OCI-LY7 (cell line): ENCODE measurements at places on chromosomes 7 and 10.

- DNase-seq = no peak
Observed at GRCh38 chr10:61548364-61548763, 95.2 kb upstream of the TMEM26 start.

- peak; percentile 1 for DNase-seq
Observed at GRCh38 chr10:77251297-77252013, 386.2 kb downstream of the KCNMA1 start.

GRCh38 chr7:20661884-20662283, 46.4 kb downstream of the ABCB5 start:
- DNase-seq = no peak

DNA sequence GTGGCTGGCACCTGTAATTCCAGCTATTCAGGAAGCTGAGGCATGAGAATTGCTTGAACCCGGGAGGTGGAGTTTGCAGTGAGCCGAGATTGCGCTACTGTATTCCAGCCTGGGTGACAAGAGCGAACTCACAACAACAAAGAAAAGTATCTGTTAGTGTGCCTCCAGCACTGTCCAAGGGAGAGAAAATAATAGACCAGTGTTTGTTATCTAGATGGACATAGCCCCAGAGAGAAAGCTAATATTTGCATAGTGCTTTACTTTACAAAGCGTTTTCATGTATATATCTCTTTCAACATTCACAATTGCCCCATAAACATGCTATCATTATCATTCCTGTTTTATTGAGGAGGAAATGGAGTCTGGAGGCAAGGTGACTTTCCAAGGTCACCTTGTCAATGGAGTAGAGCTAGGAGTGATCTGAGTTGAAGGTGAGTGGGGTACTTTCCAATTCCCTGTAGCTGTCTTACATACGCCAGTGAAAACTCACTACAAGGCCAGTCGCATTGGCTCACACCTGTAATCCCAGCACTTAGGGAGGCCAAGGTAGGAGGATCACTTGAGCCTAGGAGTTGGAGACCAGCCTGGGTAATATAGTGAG, 49.7 kb upstream of the KIF5B start:
- DNase-seq = no peak

- no peak for DNase-seq
Observed at GRCh38 chr10:132711613-132712121, 74.3 kb downstream of the NKX6-2 start.

DNA sequence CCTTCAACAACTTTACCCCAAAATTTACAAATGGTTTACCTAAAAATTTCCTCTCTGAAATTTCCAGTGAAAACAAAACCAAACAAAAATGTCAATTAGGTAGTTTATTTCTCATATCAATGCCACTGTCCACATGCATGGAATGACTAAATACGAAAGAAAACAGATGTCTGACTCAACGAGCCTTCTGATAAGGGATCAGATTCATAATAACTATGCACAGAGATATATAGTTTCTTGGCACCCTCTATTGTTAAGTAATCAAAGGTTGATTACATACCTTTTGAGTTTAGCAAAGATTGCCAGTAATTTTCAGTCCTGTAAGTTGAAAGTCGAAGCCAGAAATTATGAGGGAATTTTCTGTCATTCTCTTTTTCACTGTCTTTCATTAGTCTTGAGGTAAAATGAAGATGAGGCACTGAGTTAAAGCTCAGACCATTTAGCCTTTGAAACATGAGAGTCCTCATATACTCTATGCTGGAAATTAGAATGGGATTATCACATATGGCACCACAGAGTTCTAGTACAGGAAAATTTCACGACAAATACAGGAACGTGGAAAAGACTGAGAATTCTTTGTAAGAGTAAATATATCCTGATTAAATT, 519.1 kb upstream of the ANKRD30A start:
- no peak for DNase-seq

DNA sequence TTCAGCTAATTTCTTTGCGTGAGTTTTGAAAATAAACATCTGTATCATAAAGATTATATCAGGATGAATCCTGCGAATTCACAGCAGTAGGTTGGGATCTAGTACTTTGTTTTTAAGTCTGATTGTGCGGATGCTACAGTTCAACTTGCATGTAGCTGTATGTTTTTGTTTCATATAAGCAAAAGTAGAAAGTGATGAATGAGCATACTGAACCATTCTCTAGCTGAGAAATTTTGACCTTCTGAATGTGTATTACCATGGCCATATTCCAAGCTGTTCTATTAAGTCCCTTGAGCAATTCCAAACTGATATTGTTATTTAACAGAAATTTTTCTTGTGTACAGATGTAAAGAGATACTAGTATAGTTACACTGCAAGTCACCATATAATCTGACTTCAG, 358.8 kb upstream of the MEOX2 start:
- DNase-seq = no peak

GRCh38 chr7:50854831-50855230, 72.1 kb upstream of the GRB10 start:
- DNase-seq = no peak
